ENCODE measurements at places on chromosomes 11 and 22. TPM values are rescaled to one million over a fixed set of nuclear protein-coding genes. Genes with fewer than 3 reads are reported as not detected.

BIK gene
- 0.09 TPM for polyA plus RNA-seq

PKDREJ gene
- polyA plus RNA-seq = not detected

OR8G5 gene
- polyA plus RNA-seq = not detected

RAB36 gene
- 10.1 TPM for polyA plus RNA-seq

MYO7A gene
- 0.01 TPM for polyA plus RNA-seq
